ENCODE measurements at places on chromosomes 1 and 21. TPM values are rescaled to one million over a fixed set of nuclear protein-coding genes. Genes with fewer than 3 reads are reported as not detected.

DNA sequence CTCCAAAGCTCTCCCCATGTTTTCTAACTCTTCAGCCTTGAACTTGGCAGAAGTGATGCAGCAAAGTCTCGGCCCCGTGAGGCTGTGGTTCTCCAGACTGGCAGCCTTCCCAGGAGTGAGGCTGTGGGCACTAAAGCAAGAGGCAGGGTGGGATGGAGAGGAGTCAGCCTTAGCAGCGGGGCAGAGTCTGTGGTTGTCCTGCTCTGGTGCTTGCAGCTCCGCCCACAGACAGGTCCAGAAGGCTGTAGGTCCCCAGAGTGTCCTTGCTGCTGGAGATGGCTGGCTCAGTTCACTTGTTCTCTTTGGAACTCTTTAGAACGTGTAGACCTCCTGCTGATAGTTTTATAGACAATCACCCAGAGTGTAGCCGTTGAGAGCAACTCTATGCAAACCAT, 142.6 kb downstream of the AJAP1 start:
- DNase-seq = no peak

GRCh38 chr1:45442272-45442671, 48.7 kb downstream of the TESK2 start:
- DNase-seq = no peak

GRCh38 chr1:157371826-157372225, 180.5 kb downstream of the FCRL5 start:
- DNase-seq = no peak

DNA sequence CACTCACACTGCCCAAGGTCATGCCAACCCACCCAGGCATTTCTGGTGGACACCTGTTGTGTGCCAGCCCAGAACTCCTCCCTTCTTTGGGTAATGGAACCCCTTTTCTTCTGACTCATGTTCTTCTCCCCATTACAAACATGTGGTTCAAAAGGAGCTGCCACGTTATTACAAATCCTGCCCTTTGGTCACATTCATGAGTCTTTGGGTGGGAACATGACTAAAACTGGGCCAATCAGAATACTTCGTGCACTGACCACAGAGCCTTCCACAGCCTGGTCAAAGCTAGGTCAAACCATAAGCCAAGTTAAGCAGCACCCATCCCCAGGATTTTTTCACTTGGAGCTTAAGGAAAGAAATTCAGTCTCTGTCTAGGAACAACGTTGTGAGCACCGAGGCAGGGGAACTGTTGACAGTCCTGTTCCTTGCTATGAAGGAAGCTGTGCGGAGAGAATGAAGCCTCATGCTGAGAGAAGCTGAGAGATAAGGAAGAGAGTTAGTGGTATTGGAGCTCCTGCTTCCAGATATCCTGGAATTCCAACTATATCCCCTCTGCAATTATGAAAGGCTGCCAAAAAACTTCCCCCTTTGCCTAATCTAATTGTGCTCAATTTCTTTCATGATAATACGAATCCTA, 46.8 kb upstream of the DIPK1A start:
- no peak for DNase-seq

RGS8 gene
- not detected for total RNA-seq

DNA sequence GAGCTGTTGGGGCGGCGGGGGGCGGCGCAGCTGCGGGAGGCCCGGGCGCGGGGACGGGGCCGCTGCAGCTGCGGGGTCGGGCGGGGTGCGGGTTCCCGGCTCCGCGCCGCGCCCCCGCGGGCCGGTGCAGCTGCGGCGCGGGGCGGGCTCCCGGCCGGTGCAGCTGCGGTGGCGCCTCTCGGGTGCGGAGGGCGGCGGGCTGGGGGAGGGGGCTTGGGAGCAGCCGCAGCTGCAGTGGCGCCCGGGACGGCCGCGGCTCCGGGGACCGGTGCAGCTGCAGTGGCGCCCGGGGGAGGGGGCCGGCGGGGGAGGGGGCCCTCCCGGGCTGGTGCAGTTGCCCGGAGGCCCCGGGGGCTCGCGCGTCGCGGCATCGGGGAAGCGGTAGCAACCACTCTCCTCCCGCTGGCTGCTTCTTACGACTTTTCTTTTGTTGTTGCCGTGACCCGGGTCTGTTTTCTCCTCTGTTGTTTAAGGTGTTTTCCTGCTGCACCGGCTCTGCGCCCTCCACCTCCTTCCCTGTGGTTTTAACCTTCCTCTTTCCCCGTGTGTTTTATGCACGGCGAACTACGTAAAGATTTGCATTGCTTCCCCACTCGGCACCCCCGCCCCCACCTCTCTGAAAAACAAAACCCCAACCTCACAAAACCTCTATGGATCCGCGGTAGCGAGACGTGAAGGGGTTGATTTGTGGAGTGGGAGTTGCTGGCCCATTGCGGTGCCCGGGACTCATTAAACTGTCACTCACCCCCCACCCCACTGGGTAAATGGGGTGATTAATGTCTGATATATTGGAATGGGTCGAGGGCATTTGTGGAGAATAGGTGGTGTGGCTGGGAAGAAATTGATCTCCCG, 1.7 kb upstream of the ZBTB18 start:
- DNase-seq = no peak

GRCh38 chr21:42279341-42279871, 35.8 kb downstream of the TFF3 start:
- DNase-seq = no peak

GRCh38 chr21:40255518-40256444, 388.5 kb downstream of the PCP4 start:
- DNase-seq = no peak

DNA sequence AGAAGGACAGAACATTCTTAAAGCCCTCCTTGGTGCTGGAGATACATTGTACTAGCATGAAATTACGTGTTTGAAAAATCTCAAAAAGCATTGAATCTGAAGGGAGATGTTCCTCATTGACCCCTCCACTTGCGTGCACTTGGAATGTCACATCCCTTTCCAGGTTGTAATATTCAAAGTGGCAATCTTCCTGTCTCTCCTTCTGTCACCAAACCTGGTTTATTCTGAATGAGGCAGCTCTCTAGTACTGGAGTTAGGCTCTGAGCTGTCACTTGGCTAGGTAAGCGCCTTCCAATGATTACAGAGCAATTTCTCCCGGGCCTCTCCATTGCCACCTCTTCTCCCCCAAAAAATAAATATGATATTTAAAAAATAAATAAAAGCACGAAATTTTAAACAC, 855 bp downstream of the DSCAM start:
- DNase-seq = no peak

- no peak for DNase-seq
Measured at GRCh38 chr1:162970021-162970420, 99.1 kb upstream of the RGS4 start.

- no peak for DNase-seq
Measured at GRCh38 chr1:96340686-96341085, 380.9 kb upstream of the PTBP2 start.

MSH4 gene
- not detected for total RNA-seq

DNA sequence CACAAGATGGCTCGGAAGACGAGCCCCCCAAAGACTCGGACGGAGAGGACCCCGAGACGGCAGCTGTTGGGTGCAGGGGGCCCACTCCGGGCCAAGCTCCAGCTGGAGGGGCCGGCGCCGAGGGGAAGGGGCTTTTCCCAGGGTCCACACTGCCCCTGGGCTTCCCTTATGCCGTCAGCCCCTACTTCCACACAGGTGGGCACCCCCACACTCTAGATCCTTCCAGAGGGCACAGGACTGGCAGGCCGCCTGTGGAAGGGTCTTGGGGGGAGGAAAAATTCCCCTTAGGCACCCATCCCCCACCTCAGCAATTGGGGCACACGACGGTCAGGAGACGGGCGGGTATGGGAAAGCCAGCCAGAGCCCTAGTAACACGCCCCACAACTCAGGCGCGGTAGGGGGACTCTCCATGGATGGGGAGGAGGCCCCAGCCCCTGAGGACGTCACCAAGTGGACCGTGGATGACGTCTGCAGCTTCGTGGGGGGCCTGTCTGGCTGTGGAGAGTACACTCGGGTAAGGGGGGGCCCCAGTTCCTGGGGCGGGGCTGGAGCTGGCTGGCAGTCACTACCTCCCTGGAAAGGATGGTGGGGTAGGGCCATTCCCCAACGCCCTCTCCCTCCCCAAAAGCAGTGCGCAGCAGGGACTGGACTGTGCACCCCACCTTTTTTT, 16.1 kb downstream of the NOC2L start:
- no peak for DNase-seq

Measured in lower leg skin (tissue), 4 donors.